ENCODE measurements at places on chromosomes 4 and X. TPM values are rescaled to one million over a fixed set of nuclear protein-coding genes. Genes with fewer than 3 reads are reported as not detected.

DNA sequence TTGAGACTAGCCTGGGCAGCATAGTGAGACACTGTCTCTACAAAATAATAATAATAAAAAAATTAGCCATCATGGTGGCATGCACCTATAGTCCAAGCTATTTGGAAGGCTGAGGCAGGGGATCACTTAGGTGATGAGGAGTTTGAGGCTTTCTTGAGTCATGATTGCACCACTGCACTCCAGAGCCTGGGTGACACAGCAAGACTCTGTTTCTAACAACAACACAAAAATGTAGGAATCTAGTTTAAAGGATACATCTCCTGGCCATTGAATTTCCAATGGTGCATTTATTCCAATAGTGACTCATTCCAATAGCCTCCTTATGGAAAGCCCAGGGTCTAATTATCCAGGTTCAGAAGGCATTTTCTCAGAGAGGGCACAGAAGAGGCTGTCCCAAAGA, 21.9 kb upstream of the HERC6 start:
- H3K4me1 ChIP-seq = no peaks in the 10 kb centered on the region
- no peak for DNase-seq
- no peak overlapping the region for H3K27ac ChIP-seq
- H3K36me3 ChIP-seq = no peaks in the 10 kb centered on the region

DNA sequence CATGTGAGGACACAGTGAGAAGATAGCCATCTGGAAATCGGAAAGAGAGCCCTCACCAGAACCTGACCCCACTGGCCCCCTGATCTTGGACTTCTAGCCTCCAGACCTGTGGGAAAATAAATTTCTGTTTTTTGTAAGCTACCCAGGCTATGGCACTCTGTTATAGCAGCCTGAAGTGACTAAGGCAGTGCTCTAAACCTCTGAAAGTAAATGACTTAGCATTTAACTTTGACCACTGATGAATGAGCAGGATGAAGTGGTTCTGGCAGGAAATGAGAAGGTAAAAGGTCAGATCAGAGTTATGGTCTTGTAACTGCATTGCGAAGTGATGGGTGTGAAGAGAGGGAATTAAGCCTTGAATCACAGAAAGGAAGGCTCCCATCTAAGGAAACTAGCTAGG, 17.0 kb downstream of the GPAT3 start:
- H3K36me3 ChIP-seq = no peaks in the 10 kb centered on the region
- peaks cover 4% of the 10 kb centered on the region for H3K4me1 ChIP-seq
- DNase-seq = no peak
- no peak overlapping the region for H3K27ac ChIP-seq
- no peak overlapping the region for H3K4me3 ChIP-seq
- no peaks in the 10 kb centered on the region for H3K27me3 ChIP-seq

DNA sequence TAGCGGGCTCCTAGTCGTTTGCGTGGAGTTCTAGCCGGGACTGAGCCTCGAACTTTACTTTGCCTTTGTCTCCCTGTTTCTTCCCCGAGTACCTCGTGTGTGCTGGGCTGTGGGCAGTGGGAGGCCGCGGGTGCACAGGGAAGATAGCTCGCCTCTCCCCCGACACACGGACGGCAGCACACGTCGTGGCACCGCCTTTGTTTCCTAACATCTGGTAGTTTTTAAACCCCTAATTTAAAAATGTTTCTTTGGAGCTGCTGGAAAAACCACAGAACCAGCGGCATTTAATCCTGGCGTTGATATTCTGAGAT, 866 bp downstream of the RBM46 start:
- H3K4me3 ChIP-seq = no peak overlapping the region
- H3K36me3 ChIP-seq = no peaks in the 10 kb centered on the region
- no peak overlapping the region for H3K27ac ChIP-seq
- no peaks in the 10 kb centered on the region for H3K4me1 ChIP-seq
- DNase-seq = no peak
- H3K27me3 ChIP-seq = no peaks in the 10 kb centered on the region

DNA sequence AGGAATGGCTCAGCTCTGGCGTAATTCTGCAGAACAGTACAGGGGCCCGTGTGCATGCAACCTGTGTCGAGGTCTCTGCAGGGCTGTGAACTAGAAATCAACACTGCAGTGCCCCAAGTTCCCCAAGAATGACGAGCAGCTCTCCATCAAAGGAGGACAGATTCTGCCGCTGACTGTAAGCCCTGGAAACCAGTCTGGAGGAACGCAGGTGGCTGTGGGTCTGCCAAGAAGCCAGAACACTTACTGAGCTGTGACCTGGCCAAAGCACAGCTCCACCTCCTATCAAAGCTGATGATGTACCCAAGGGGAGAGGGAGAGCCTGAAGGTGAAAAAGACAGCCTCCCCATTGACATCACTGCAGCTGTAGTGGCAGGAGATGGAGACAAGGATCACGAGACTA, 80.3 kb upstream of the STS start:
- H3K4me1 ChIP-seq = no peaks in the 10 kb centered on the region
- H3K36me3 ChIP-seq = no peaks in the 10 kb centered on the region
- no peak overlapping the region for H3K27ac ChIP-seq
- no peaks in the 10 kb centered on the region for H3K27me3 ChIP-seq
- DNase-seq = no peak
- no peak overlapping the region for H3K4me3 ChIP-seq

The CT83 gene
- not detected for polyA plus RNA-seq

DNA sequence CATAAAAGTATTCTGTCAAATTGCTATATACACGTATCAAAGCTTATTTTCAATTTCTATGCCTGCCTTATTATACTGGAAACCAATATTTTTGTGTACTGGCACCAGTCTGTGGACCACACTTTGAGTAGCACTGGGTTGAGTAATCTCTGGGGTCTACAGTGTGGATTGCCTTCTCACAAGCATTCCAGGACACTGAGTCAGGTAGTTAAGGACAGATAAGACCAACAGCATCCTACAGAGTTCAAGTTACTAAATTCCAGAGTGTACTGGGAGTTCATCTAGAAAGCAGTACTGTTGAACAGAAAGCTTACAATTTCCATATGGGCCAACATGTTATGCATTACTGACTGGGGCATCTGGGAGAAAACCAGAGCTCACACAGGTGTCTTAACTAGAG, 61.8 kb downstream of the VMA21 start:
- H3K36me3 ChIP-seq = no peaks in the 10 kb centered on the region
- no peaks in the 10 kb centered on the region for H3K4me1 ChIP-seq
- H3K27ac ChIP-seq = no peak overlapping the region

- no peaks in the 10 kb centered on the region for H3K36me3 ChIP-seq
- H3K27me3 ChIP-seq = peaks cover 3% of the 10 kb centered on the region
- H3K4me3 ChIP-seq = no peak overlapping the region
These were observed 15.7 kb upstream of the RNF128 start for GRCh38 chrX:106710771-106711170.

The LPAR4 gene
- 0.35 TPM for polyA plus RNA-seq

The PAGE1 gene
- polyA plus RNA-seq = not detected

The PLXNA3 gene
- polyA plus RNA-seq = 39.0 TPM

DNA sequence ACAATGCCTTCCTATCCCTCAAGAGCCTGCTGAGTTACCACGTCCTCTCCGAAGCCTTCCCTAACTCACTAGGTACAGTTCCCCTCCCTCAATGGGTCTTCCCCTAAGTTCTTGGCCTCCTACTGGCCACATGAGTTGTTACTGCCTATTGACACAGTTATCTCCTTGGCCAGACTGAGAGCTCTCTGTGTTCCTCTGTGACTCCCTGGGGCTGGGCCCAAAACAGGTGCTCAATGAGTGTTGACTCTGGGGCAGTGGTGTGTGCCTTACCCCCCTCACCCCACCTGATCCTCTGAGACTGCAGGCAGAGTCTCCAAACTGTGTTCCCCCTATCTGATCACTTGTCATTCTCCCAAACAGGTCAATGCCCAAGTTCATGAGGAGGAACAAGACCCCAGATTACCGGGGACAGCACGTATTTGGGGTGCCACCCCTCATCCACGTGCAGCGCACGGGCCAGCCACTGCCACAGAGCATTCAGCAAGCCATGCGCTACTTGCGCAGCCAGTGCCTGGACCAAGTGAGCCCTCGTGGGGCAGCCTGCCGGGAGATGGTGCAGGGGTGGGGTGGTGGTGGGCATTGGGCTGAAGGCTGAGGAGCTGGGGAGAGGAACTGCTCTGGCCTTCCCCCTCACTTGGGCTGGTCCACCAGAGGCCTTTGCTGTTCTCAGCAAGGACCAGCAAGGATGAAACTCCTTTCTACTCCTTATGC, 72.6 kb downstream of the STARD8 start:
- no peaks in the 10 kb centered on the region for H3K27me3 ChIP-seq
- no peak overlapping the region for H3K27ac ChIP-seq
- DNase-seq = no peak
- H3K36me3 ChIP-seq = no peaks in the 10 kb centered on the region
- no peaks in the 10 kb centered on the region for H3K4me1 ChIP-seq

The SULT1B1 gene
- 0.08 TPM for polyA plus RNA-seq

DNA sequence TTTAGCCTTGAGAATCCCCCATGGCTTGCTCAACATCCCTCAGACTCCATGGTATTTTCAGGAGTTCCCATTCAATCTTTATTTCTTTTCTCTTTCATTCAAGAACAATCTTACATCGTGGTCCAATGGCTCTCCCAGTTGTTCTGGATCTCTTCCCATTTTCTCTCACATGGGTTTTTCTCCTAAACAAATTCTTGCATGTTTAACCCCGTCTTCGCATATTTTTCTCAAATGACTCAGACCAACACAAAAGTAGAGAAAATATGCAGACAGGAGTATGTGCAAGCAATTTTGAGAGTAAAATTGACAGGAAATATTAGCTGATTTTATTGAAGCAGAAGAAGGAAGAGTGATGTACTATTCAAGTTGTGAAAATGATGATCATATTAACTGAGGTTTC, 396.4 kb upstream of the TRAM1L1 start:
- H3K27ac ChIP-seq = no peak overlapping the region
- H3K4me3 ChIP-seq = no peak overlapping the region
- DNase-seq = no peak
- no peaks in the 10 kb centered on the region for H3K36me3 ChIP-seq

DNA sequence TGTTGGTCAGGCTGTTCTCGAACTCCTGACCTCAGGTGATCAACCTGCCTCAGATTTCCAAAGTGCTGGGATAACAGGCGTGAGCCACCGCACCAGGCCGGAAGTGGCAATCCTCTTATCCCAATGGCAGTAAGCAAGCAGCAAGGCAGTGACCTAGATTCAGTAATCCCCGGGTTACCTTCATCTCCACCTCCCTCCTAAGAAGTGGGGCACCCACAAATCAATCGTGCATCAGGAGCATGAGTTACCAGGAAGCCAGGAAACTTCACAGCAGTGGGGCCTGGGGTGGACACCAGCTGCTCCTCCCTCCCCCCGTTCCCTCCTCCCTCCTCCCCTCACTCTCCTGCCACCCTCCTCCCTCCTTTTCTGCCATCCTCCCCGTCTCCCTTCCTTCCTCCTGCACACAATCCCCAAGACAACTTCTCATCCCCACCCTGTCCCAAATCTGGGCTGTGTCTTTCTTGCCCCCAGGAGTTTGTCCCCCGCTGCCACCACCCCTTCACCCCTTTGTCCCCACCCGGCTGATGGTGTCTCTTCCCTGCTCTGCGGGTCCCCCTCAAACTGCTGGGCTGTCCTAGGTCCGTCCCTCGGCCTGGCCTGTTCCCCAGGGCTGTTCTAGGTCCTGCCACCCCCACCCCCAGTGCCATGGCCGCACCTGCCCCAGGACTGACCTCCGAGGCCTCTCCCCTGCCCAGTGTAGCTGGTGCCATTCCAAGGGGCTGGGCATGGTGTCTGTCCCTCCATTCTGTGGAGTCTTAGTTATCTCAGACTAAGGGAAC, 2.2 kb downstream of the PDE6B start:
- no peak overlapping the region for H3K4me3 ChIP-seq
- H3K4me1 ChIP-seq = no peaks in the 10 kb centered on the region
- no peaks in the 10 kb centered on the region for H3K36me3 ChIP-seq
- no peak overlapping the region for H3K27ac ChIP-seq

GRCh38 chr4:102403116-102403515, 57.8 kb upstream of the SLC39A8 start:
- no peak overlapping the region for H3K27ac ChIP-seq
- H3K4me3 ChIP-seq = no peak overlapping the region
- H3K4me1 ChIP-seq = no peaks in the 10 kb centered on the region
- no peak for DNase-seq

DNA sequence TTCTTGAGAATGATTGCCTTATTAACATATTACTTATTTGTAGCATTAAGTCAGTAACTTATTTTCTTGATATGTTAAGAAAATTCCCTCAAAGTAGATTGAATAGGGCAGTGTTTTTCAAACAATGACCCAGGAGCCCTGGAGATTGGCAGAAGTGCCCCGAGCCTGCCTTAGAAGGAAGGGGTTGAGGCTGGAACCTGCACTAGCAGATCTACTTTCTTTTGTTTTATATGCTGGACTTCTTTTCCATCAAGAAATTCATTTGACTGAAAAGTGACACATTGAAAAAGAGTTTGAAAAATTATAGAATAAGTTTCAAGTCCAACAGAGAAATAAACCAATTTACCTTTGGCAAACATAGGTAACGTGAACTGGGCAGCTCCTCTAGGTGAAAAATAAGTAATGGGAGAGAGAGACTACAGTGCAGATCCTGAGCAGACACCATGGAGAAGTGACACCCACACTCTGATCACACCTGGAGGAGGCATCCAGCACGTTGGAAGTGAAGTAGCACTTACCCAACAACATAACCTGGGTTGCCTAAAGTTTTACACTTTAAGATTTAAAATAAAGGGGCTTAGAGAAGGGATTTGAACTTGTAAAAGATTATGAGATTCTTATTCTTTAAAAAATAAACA, 18.6 kb downstream of the ARSJ start:
- no peak overlapping the region for H3K4me3 ChIP-seq
- H3K27me3 ChIP-seq = no peaks in the 10 kb centered on the region
- H3K36me3 ChIP-seq = no peaks in the 10 kb centered on the region
- no peak for DNase-seq

GRCh38 chr4:142960867-142961644, 115.0 kb upstream of the INPP4B start:
- peak overlapping the region; percentile 20 for H3K27ac ChIP-seq
- no peaks in the 10 kb centered on the region for H3K4me1 ChIP-seq
- no peak for DNase-seq
- H3K36me3 ChIP-seq = no peaks in the 10 kb centered on the region
- H3K4me3 ChIP-seq = no peak overlapping the region
- H3K27me3 ChIP-seq = no peaks in the 10 kb centered on the region

DNA sequence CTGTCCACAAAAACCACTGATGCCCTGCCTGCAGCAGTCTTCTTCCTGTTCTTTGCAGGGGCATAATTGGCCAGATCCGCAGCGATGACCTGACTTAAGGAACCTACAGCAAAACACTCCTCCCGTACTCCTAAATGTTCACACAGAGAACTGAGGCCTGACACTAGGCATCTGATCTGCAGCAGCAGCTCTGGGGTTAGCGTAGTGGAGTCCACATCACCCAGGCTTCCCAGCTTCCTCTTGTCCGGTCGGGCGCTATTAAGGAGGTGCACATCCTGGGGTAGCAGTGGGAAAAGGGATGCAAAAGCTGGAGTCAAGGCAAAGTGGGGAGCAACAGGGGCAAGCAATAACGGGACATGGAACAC, 758 bp downstream of the SCFD2 start:
- H3K4me3 ChIP-seq = peak overlapping the region; percentile 78
- H3K4me1 ChIP-seq = peaks cover 38% of the 10 kb centered on the region
- H3K27ac ChIP-seq = no peak overlapping the region

GRCh38 chr4:122170775-122171174, 18.6 kb downstream of the BLTP1 start:
- no peak for DNase-seq
- no peak overlapping the region for H3K27ac ChIP-seq
- no peaks in the 10 kb centered on the region for H3K36me3 ChIP-seq
- no peaks in the 10 kb centered on the region for H3K4me1 ChIP-seq
- H3K4me3 ChIP-seq = no peak overlapping the region
- H3K27me3 ChIP-seq = no peaks in the 10 kb centered on the region

GRCh38 chrX:107565931-107566603, 62.2 kb upstream of the PRPS1 start:
- no peaks in the 10 kb centered on the region for H3K4me1 ChIP-seq
- H3K27me3 ChIP-seq = no peaks in the 10 kb centered on the region
- H3K4me3 ChIP-seq = no peak overlapping the region

The XAGE1B gene
- not detected for polyA plus RNA-seq

All from pancreas (tissue), 10 donors.